ENCODE measurements at places on chromosomes 16 and 17.

- DNase-seq: no peak
These were observed 6.8 kb downstream of the MYO1D start for GRCh38 chr17:32870027-32870670.

DNA sequence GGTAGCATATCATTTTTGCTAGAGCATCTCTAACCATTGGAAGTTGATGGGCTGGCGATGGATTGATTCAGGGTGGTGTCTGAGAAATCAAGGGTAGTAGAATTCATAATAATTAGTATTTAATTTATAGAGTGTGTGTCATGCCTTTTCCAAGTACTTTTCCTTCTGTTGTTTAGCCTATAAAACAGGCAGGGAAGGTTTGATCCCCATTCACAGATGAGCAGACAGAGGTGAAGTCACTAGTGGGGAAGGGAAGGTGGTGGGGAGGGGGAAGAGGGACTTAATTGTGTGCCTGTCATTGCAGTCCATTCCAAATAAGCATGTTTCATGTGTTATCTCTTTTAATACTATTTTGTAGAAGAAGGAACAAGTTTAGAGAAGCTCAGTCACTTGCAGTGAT is 131.3 kb downstream of the MSI2 start:
- DNase-seq: no peak

DNA sequence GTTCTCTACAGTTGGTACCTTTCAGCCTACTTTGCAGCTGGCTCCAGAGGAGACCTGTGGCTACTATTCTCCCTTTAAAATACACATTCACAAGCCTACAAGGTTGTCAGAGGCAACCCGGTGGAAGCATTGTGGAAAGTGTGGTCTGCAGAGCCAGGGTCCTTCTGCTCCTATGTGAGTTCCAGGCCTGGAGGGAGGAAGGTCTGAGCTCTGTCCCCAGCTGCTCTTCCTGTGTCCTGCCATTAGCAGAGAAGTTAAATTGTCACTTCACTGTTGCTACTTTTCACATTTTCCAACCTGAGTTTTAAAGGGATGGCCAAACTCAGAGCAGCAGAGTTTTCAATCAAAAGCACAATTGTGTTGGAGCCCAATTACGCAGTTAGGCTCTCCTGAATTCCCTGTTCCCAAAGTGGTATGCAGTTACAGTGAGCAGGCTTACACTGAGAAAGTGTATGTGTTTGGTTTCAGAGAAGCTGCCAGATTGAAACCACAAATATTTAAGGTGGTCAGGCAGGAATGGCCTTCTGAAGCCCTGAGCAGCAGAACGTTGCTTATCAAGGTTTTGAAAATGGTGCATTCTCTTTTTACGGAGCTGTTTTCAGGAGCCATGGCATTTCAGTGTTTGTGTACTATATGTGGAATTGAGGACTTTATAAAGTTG is 25.0 kb downstream of the MAP3K3 start:
- DNase-seq: no peak

GRCh38 chr17:42675965-42676423 is 800 bp downstream of the PLEKHH3 start:
- no peak for DNase-seq

DNA sequence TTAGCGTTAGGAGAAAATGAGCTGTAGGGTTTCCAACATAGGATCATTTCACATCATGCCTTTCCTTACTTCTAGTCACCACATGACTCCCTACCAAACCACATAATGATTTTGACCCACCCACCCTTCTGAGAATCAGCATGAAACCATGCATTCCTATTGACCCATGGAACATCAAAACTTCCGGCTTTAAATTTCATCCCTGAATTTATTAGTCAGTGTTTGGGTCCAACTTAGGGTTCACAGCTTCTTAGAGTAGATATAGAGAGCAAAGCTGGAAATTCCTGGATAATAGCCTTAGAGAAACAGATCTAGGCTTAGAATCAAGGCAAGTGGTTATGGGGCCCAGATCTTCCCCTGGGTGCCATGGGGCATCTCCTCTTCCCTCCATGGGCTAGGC is 162.6 kb downstream of the TOX3 start:
- DNase-seq: no peak
